KG1 (cell line): ENCODE measurements at places on chromosomes 16 and 17.

DNA sequence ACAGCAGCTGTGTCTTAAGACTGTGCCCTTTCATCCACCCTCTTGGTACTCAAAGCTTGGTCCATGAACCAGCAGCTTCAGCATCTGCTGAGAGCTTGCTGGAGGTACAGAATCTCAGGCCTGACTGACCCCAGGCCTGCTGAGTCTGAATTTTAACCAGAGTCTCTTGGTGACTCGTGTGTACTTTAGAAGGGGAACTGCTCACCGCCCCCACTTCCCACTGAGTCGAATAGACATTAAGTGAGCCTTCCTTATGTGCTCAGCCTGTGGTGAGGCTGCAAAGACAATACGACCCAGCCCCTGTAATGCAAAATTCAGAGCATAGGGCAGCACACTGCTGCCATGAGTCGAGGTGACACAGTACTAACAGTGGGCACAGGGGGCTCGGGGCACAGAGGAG is 662.8 kb downstream of the WWOX start:
- DNase-seq: no peak

DNA sequence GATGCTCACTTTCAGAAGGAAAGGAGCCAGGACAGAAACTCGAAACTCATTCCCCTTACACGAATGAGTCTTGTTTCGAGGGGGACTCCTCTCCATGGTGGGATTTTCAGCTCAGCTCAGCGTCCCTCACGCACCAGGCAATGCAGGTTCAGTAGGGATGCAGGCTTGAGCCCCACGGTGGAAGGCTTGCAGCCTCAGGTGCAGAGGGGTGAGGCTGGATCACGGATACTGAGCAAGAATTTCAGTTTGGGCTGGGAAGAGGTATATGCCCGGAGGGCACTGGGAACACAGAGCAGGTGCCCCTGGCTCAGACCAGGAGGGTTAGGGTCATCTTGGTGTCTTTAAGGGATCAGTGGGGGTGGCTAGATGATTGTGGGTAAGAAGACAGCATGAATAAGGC is 344.9 kb upstream of the TNRC6C start:
- DNase-seq: no peak

- DNase-seq: no peak
These were observed 46.1 kb upstream of the BPTF start for GRCh38 chr17:67779098-67779672.

DNA sequence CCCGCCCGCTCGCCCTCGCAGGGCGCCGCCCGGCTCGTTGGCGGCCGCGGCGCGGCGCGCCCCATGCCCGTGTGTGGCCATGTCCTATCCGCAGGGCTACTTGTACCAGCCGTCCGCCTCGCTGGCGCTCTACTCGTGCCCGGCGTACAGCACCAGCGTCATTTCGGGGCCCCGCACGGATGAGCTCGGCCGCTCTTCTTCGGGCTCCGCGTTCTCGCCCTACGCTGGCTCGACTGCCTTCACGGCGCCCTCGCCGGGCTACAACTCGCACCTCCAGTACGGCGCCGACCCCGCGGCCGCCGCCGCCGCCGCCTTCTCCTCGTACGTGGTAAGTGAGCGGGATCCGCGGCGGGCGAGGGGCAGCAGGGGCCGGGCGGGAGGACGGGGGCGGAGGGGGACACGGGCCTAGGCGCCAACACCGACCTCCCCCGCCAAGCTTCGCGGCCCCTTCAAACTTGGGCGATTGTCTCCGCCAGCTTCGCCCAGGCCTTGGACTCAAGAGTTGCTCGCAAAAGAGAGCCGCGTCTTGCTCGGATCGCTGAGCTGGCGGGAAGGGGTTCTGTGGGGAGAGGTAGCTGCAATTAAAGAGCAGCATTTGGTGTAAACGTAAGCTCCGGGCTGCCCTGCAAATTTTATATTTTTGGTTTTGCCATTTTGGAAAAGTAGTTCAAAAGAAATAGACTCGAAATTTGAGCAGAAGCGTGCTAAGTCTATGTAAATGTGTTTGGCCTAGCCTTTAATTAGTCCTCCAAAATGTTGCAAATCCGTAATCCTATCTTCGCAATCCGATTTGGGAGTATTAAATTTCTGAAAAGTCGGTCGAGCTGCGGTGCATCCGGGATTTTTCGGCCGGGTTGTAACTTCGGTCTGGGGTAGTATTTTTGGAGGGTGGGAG is 702 bp downstream of the IRX5 start:
- DNase-seq: no peak

- no peak for DNase-seq
These were observed 69.6 kb upstream of the ZNF750 start for GRCh38 chr17:82909322-82909904.

DNA sequence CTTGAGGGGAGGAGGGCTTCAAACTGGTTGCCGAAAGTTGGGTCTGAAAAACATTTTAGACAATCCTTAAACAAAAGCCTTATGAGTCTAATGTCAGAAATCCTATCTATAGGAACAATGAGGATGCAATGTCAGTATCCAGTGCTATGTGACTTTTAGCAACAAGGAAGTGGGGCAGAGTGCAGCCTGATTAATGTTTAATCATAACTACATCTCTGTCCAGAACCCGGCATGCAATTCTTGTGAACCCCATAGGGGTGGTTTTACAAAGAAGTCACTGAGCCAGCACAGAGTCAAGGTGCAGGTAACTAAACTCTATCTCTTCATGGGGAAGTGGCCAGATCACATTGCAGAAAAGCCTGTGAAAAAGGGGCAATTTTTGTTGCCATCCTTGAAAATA is 267.5 kb downstream of the HS3ST4 start:
- DNase-seq: no peak

- DNase-seq: no peak
These were observed 26.9 kb upstream of the ZNF750 start for GRCh38 chr17:82866590-82867191.
